GM20000 (cell line): ENCODE measurements at places on chromosomes 1 and 21.
A peak's percentile ranks its signal among the peaks of the same experiment; 100 is the strongest.

DNA sequence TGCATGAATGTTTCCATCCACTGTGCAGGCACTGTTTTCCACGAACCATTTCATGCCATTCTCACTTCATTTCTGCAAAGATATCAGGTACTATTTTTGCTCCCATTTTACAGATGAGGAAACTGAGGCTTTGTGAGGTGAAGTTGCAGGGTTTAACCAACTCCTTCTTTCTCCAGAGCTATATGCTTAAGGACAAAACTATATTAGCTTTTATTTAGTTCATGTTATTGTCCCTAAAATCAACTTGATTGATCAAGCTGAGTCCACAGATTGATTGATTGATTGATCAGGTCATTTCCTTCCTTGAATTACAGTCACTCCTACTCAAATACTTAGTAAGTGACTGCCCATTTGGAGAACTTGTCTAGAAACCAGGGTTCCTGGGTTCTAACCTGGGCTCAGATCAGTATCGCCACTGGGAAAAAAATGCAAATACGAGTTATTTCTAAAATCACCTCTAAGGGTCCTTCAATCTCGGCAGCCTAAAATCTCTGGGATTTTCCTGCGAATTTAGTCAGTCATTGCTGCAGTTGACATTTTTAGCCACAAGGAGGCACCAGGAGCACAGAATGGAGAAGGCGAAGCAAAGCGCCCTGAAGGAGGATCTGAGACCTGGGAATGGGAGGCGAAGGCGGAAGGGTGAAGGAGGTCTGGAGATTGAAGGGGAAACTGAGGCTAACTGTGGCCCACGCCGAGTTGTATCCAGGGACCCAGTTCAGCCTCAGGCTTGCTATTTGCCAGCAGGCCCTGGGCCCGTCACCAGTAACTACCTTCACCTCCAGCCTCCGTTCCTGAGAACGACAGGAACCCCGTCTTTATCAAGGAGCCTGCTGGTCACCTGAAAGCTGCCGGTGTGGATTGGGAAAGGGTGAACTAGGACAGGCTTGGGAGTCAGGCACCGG, 14.3 kb upstream of the MUL1 start:
- DNase-seq, result peak; percentile 48

- no peak for DNase-seq
Measured at GRCh38 chr21:41712730-41713129, 54.1 kb downstream of the RIPK4 start.

GRCh38 chr1:111542187-111542586, 38.8 kb upstream of the ADORA3 start:
- no peak for DNase-seq

DNA sequence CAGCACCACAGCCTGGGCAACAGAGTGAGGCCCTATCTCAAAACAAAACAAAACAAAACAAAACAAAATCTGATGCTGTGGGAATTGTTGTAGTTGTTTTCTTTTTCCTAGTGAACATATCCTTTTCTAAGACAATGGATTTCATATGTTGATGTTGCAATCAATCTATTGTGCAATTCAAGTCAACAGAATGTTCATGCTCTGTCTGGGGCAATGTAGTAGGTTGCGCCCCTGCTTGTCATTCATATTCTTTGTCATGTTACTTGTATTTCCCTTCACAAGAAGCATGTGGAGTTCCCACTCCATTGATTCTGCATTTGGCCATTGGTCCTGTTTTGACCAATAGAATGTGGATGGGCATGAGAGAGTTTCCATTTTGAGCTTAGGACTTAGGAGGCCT, 223.9 kb downstream of the DUSP10 start:
- no peak for DNase-seq

GRCh38 chr1:8816831-8817411, 519 bp downstream of the RERE start:
- peak; percentile 47 for DNase-seq

GRCh38 chr1:114342376-114342775, 168.6 kb downstream of the TRIM33 start:
- no peak for DNase-seq

DNA sequence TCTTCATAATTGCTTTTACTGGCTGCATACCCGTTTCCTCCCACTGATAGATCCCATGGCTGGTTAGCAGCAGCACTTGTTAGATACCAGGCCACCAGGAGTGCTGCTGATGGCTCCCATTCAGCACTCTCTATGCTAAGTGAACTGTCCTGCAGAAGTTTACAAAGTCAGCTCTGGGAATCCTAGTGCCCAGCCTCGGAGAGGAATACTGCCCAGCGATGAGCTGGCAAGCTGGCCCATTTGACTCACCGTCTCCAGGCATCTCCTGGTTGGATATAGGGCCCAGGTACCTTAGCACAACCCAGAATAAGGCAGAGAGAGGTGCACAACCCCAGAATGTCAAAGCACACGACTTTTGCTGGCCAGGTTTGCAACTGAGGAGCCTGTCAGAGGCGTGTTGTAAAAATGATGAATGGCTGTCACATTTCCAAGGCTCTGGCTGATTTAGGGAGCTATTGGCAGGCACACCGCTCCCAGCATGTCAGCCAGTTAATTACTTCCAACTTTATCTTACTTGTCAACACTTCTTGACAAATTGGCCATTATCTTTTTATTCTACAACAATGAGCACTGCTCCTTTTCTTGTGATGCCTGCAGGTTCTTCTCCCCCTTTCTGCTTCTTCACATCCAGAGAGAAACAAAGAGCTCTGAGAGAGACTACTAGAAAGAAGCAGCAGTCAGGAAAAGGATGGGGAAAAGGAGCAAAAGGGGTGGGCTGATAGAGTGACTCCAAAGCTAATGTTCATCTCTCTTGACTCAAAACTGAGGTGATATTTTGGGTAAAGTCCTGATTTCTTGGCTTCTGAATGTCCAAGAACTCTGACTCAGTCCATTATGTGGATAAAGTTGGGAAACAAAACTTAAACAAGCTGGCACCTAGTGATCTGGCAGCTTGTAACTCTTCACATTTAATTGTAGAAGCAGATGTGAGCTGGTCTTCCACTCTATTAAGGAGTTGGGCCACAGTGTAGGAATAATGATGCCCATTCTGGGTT, 10.8 kb upstream of the ANGPTL7 start:
- DNase-seq, result no peak

GRCh38 chr1:165816826-165817497, 10.5 kb upstream of the UCK2 start:
- no peak for DNase-seq

DNA sequence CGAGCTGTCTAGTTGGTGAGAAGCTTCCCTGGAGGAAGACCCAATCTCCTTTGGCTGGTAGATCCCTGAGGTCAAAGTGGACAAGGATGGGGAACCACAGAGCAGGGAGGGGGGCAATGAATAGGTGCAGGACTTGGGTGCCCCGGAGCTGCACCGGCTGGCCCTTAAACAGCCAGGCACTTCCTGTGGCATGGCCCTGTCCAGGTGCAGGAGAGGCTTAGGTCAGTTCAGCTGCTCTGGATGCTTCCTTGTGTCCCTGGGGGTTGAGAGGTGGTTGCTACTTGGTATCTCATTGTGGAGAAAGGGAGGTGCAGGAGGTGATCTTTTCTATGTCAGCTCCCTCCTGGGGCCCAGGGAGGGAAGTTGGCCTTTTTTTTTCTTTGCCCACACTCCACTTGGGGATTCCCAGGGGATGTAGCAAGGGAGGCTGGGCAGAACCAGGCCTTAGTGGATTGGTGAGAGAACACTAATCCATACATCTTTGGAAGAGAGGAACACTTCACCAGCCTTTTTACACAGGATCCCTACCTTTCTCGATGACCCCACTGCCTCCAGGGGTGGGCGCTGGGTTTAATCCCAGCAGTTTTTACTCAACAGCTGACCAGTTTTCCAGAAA, 1.2 kb upstream of the ST3GAL3 start:
- DNase-seq, result no peak

DNA sequence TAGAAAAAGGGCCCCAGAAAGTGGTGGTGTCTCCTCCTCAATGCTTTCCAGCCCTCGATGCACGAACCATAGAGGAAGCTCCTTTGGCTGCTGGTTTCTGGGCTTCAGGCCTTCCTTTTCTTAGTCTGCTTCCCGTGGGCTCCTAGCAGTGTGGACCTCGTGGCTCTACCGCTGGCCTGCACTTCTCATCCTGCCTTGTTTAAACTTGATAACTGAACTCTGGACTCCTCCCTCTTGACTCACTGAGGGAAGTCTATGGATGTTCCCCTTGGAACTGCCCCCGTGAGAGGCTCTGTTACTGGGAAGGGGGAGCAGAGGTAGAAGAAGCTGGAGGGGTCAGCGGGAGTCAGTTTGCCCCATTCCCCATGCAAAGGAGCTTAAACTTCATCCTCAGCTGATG, 75.3 kb upstream of the WDR26 start:
- DNase-seq, result no peak

DNA sequence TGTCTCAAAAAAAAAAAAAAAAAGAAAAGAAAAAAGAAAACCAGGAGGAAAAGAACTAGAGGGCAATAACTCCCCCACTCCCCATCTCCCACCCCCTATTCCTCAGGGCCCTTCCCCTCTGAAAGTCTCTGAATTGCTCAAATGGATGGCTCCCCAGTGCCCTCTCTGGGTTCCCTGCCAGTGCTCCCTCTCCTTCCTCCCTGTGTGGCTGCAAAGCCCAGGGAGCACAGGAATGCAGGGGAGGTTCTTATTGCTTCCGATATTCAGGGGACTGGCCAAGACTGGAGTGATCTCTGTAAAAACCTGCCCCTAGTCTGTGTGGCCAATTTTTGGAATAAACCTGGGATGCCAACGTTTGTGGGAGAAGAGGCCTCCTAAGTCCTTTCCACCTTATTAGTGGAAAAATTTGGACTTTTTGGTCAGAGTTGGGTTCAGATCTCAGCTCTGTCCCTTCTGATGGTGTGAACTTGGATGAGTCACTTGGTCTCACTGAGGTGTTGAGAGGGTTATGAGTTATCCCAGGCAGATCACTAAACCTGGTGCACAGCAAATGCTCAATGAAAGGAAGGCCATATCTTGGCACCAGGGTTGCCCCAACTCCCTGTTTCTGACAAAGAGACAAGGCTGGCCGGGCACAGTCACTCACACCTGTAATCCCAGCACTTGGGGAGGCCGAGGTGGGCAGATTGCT, 13.4 kb upstream of the ARHGEF10L start:
- DNase-seq, result no peak

- no peak for DNase-seq
Measured at GRCh38 chr21:39523399-39523798, 71.6 kb downstream of the SH3BGR start.

DNA sequence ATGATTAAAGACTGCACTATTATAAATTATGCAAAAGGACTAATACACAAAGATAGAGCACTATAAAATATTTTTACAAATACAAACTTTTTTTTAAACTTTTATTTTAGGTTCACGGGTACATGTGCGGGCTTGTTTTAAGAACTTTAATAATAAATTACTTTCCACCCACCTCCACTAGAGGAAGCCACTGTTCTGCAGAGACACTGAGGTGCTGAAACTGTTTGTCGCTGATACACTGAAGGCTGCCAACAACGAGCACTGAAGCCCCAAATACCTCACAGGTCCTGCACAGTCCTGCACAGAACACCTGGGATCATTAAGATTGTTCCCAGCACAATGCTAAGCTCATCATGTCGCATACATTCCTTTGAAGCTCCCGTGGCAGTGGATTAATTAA, 19.9 kb downstream of the COA6 start:
- no peak for DNase-seq

GRCh38 chr1:116733476-116734365, 20.5 kb upstream of the CD2 start:
- DNase-seq, result no peak

- no peak for DNase-seq
Measured at GRCh38 chr1:168243198-168243597, 17.4 kb downstream of the SFT2D2 start.

GRCh38 chr1:183477986-183478781, 5.9 kb downstream of the SMG7 start:
- peak; percentile 20 for DNase-seq

DNA sequence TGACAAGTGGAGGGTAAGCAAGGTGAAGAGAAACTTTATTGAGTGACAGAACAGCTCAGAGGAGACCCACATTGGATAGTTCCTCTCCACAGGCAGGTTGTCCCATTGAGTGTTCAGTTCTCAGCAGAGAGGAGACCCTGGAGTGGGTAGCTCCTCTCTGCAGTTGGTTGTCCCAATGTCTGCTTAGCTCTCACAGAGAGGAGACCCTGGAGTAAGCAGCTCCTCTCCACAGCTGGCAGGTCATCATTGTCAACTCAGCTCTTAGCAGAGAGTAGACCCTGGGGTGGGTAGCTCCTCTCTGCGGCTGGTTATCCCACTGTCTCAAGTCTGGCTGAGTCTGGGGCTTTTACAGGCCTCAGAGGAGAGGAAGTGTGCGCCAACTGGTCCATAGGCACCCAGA, 6.0 kb upstream of the CHD1L start:
- DNase-seq, result no peak

DNA sequence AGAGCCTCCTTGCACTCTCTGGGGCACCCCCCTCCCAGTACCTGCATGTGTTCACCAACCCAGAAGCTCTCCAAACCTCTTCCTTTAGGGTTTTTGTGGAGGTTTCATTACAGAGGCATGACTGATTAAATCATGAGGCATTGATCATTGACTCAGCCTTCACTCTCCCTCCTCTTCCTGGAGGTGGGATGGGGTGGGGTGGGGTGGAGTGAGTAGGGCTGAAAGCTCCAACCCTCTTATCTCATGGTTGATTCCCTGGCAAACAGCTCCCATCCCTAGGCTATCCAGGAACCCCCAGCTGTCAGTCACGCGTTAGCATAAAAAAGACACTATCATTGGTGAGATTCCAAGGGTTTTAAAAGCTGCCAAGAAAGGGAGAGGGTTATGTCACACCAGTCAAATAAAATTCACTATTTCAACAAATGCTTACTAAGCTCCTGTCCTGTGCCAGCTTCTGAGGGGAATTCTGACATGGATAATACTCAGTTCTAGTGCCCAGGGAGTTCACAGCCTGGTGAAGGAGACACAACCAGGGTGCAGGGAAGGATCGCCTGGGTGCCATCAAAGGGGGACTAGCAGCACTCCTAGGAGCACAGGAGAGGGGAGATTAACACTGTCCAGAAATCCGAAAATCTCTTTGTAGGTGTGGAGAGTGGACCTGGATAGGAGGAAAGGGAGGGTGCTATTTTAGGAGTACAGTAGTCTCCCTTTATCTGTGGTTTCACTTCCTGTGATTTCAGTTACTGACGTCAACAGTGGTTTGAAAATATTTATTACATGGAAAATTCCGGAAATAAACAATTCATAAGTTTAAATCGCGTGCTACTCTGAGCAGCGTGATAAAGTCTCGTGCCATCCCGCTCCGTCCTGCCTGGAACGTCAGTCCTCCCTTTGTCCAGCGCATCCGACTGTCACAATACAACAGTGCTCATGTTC, 6.8 kb upstream of the IL24 start:
- no peak for DNase-seq

- no peak for DNase-seq
Measured at GRCh38 chr21:16159971-16160350, 430.2 kb downstream of the USP25 start.

DNA sequence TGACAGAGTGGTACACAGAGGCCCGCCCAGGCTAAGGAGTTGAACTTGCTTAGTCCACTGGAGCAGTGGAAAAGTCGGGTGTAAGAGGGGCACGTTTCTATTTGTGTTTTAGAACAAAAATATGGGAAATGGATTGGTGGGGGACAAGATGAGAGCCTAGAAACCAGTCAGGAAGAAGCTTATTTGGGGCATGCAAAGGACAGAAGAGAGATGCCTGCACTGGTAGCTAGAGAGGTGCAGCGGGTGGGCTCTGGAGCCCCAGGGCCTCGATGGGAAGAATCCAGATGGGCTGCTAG, 1.2 kb upstream of the LIN9 start:
- DNase-seq, result no peak
